ENCODE measurements at places on chromosomes 4 and X. TPM values are rescaled to one million over a fixed set of nuclear protein-coding genes. Genes with fewer than 3 reads are reported as not detected.
A peak's percentile ranks its signal among the peaks of the same experiment; 100 is the strongest.

GRCh38 chr4:61202638-61203435 lies 2.7 kb downstream of the ADGRL3 start:
- no peak for DNase-seq

- DNase-seq: peak; percentile 72
Measured at GRCh38 chr4:148834804-148835631, 392.8 kb upstream of the NR3C2 start.

GRCh38 chrX:16445166-16445752 lies 204.7 kb upstream of the S100G start:
- DNase-seq: no peak

GRCh38 chr4:189090174-189090814 lies 850.4 kb upstream of the FRG1 start:
- DNase-seq: no peak

The SAGE1 gene
- not detected for polyA plus RNA-seq

The RAB28 gene
- 16.9 TPM for polyA plus RNA-seq

The CTAG1B gene
- polyA plus RNA-seq: not detected

The VCX gene
- not detected for polyA plus RNA-seq

The SLC6A8 gene
- 76.1 TPM for polyA plus RNA-seq
